ENCODE measurements at places on chromosomes 1 and 21.

- no peak for DNase-seq
These were observed 593.4 kb downstream of the PLPP3 start for GRCh38 chr1:55986003-55986402.

GRCh38 chr1:161282991-161283390 is 24.4 kb downstream of the PCP4L1 start:
- no peak for DNase-seq

DNA sequence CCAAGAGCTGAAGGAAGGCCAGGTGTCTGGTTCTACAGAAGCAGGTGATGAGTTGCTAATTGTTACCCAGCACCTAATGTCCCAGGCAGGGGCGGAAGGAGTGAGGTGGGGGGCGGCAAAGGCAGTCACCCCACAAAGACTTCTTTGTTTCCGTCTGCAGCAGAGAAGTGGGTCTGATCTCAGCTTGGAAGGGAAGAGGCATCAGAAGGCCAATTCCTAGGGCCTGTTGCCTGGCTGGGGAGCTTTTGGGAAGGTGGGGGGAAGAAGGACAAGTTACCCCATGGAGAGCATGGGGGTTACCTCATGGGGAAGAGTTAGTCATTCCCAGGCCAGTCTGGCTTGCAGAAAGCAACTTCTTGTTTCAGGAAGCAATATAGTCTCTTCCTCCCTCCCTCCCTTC is 10.9 kb downstream of the IGSF21 start:
- no peak for DNase-seq

- DNase-seq, result no peak
These were observed 21.3 kb upstream of the TARBP1 start for GRCh38 chr1:234500269-234500668.

DNA sequence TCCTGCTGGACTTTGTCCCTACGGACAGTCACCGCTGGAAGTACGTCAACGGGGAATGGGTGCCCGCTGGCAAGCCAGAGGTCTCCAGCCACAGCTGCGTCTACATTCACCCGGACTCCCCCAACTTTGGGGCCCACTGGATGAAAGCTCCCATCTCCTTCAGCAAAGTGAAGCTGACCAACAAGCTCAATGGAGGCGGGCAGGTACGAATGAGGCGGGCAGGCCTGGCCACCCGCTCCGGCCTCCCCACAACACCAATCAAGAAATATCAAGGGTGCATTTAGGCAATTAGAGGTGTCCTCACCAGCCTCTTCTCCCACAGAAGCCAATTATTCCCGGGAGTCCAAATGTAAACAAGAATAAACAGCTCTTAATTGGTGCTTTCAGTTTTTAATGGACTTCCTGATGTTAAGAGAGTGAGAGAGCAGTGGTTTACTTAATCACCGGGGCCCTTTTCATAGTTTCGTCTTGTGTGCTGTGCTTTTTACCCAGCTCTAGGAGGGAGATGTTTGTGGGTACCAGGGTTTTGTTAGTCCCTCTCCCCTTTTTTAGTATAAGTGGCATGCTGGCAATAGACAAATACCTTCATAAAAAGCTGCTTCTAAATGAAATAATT is 10.7 kb downstream of the TBX19 start:
- no peak for DNase-seq

DNA sequence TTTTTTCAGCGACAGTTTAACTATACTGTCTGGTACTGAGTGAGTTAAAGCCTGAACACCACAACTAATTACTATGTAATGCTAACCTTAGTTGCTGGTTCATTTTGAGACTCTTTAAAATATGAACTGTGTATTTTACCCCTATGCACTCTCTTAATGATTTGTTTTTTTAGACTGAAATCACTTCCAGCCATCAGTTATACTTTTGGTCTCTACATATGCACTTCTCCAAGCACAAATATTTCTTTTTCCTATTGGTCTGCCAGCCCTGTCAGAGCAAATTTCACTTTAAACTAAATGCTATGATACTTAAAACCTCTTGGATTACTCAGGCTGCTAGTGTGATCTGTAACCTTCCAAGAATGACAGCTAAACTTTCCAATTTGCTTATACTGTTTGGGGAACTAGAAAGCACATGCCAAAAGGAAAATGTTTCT is 38.1 kb upstream of the SCYL3 start:
- no peak for DNase-seq

GRCh38 chr1:115807723-115808122 is 33.2 kb downstream of the NHLH2 start:
- DNase-seq, result no peak

GRCh38 chr1:114310695-114311271 is 157.1 kb upstream of the SYT6 start:
- no peak for DNase-seq

DNA sequence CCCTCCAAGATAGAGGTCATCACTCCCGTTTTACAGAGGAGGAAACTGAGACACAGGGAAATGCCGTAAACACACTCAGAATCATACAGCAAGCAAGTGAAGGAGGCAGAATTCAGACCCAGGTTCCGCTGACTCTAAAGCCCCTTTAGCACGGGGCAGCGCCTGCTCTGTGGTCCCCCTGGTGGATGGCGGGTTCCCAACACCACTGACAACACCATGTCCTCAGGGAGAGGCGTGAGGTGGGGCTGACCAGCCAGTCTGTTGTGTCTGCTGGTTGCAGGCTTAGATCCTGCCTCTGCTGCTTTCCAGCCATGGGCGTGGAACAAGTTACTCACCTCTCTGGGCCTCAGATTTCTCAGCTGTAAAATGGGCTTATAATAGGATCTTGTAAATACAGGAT is 617.3 kb downstream of the MATN1 start:
- no peak for DNase-seq
